Activated gamma-delta T cell treated with anti-CD3 and anti-CD28 coated beads, Interleukin-2, amount 50 U/mL, for 16 hours (primary cell): ENCODE measurements at places on chromosomes 11 and 22.

GRCh38 chr22:38867471-38868285 is 4.3 kb downstream of the CBX6 start:
- no peak for DNase-seq

- no peak for DNase-seq
Measured at GRCh38 chr22:30240541-30241417, 5.8 kb downstream of the LIF start.

DNA sequence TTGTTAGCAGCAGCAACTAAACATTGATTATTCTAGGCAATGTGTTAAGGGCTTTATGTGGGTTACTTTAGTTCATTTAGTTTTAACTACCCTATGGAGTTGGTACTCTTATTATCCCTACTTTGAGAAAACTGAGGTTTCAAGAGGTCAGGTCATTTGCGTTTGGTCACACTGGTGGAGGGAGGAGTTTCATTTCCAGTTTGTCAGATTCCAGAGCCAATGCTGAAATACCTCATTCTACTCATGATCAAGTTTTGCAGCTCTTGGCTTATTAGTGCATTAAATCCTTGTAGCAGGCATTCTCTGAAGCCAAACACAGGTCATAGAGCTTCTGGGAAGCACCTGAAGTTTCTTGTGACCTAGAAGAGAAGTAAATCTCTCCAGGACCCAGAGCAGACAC is 24.1 kb upstream of the POGLUT3 start:
- no peak for DNase-seq

DNA sequence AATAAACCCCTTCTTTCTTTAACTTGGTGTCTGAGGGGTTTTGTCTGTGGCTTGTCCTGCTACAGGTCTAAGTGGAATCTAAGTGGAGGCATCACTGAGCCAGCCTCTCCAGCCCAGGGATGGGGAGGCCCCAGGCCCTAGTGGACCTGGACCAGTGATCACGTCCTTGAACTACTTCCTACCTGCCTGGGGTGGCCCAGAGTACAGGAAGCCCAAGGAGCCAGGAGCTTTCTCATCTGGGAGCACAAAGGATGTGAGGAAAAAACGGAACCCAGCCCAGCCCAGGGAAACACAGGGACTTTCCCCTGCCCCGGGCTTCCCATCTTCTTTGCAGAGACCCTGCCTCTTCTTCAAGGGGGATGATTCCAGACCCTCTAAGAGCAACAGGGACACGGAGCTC is 3.5 kb upstream of the CD5 start:
- DNase-seq: no peak

DNA sequence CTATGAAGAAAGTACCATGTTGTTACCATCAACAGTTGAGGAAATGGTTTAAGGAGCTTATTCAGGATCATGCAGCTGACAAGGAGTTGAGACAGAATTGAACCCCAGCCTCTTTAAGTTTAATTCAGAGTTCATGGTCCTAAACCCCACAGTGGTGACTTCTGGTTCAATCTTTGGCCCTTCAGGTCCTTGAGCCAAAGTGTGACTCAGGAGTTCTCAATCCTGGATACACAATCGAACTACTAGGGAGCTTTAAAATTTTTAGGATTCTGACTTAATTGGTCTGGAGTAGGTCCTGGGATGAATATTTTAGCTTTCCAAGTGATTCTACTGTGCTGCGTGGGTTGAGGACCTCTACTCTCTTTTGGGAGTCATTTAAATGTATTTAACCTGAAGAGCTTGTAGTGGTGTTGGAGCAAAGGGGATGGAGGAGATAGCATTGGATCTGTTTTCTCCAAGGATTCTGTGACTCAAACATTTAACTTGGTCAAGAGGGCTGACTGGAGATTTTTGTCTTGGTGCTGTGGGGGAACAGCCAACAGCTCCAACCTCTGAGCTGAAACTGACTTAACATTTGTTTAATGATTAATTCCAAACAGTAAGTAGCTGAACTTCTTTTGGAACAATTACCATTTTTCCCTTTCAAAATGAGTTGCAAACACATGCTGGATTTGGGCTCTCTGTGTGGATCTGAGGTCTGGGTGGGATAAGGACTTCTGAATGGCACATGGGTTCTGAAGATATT is 80.1 kb downstream of the INSC start:
- no peak for DNase-seq

DNA sequence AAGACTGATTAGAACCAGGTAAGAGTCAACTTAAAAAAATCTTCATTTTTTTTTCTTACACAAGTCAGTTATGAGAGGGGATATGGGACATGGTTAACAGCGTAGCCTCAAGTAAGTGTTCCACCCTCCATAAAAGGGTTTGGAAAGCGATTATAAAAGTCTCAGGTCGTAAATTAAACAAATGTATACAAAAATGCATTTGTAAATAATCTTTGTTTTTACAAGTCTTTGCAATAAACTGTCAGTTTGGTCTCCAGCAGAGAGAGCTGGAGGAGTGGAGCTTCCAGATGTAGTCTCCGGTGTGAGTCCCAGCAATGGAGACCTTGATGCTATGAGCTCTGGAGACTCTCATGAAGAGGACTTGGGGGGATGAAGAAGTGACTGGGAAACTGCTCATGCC is 99.8 kb upstream of the TP53AIP1 start:
- DNase-seq: no peak

GRCh38 chr22:38944653-38945052 is 12.8 kb upstream of the APOBEC3A start:
- no peak for DNase-seq

- no peak for DNase-seq
Measured at GRCh38 chr11:69862331-69862771, 43.1 kb upstream of the FGF3 start.

GRCh38 chr11:36361472-36361871 is 65.4 kb downstream of the PRR5L start:
- DNase-seq: no peak

GRCh38 chr11:58573451-58574104 is 2.1 kb downstream of the LPXN start:
- DNase-seq: peak; percentile 50

- DNase-seq: no peak
Measured at GRCh38 chr22:19872779-19873137, 18.1 kb upstream of the GNB1L start.

DNA sequence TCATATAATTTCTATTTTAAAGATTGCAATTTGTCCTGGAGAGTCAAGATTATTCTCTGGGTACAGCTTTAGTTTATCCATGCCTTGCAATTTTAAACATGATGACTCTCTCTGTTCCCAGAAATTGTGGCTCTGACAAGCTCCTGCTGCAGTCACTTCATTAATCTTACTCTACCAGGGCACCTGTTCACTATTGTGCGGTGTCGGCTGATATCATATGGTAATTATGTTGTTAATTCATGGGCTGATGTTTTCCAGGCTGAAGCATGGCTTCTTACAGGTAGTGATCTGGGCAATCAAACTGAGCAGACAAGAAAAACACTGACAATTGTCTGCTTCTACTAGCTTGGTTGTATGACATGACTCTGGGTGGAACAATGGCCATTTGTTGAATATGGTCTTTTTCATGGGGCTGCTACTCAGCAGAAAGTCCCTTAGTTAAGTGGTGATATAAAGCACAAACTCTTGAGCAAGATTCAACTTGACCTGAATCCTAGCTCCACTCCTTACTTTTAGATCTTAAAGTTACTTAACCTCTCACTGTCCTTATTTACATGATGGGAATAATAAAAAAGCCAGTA is 230.7 kb downstream of the FAT3 start:
- DNase-seq: no peak

DNA sequence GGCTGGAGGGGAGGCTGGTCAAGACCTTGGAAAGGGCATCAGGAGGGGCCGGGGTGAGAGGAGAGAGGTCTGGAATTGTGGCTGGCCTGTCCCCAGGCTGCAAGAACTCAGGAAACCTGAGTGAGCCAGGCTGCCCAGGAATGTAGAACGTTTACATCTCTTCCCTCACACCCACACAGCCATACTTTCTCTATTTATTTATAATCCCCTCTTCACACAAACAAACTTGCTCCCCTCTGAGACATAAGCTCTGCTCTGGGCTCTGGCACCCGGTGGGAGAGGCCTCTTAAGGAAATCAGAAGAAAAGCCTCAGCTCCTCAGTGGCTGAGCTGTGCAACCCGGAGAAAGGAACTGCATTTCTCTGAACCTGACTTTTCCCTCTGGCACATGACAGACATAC is 5.5 kb downstream of the CHRDL2 start:
- no peak for DNase-seq

GRCh38 chr11:69700278-69701140 is 3.3 kb downstream of the FGF19 start:
- DNase-seq: no peak

DNA sequence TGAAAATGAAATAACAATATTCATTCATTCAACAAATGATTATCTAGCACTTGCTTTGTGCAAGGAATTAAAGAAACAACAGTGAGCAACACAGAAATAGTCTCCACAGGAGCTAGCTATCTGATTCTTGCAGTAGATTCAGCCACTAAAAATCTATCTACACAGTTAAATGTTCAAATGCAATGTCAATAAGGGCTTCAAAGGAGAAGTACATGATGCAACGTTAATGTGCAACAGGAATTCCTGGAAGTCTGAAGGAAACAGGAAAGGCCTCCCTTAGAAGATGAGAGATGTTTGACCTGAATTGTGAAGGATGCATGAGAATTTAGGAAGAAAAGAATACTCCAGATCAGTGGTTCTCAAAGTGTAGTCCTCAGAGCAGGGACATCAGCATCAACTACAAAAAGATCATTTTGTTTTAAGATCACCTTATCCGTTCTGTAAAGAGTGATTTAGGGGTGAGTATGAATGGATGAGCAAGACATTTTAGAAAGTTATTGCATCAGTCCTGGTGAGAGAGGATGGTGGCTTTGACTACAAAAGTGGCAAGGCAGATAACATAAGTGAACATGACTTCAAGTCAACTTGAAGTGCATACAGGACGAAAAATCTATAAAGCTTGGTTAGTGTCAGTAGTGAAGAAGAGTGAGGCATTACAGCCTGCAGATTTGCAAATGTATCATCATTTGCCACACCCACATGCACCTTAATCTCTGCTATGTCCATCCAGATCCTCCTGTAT is 96.0 kb downstream of the ETS1 start:
- no peak for DNase-seq

- DNase-seq: no peak
Measured at GRCh38 chr22:27240298-27241075, 561.1 kb downstream of the MN1 start.

DNA sequence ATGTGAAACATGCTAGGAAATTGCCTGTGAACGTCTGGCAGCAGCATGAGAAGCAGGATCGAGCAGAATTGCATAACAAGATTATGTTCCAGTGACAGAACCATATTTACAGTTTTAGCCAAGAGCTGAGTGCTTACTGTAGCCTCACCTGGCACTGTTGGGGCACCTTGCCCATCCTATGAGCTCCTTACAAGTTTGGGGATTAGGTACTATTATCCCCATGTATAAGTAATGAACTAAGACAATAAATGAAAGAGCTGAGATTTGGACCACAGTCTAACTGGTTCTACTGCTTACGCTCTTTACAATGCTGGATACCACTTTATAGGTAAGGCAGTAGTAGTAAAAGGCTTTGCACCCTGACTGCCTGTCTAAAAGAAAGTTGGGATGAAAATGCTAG is 17.1 kb upstream of the PATE1 start:
- DNase-seq: no peak

DNA sequence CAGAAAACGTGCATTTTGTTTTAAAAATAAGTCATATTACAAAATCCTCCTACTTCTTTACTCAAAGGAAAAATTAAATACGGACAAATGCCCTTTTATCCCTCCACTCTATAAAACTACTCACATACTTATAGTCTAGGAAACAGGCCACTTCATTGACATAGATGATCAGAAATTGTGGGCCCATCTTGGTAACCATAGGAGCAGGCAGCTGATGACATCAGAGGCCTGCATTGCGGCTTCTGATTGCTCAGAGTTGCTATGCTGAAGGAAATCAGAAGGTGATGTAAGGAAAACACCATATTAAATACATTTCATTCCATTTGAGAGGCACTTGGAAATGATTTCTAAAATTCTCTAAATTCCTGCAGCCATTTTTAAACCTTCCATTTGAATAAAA is 27.0 kb downstream of the FAM76B start:
- no peak for DNase-seq

DNA sequence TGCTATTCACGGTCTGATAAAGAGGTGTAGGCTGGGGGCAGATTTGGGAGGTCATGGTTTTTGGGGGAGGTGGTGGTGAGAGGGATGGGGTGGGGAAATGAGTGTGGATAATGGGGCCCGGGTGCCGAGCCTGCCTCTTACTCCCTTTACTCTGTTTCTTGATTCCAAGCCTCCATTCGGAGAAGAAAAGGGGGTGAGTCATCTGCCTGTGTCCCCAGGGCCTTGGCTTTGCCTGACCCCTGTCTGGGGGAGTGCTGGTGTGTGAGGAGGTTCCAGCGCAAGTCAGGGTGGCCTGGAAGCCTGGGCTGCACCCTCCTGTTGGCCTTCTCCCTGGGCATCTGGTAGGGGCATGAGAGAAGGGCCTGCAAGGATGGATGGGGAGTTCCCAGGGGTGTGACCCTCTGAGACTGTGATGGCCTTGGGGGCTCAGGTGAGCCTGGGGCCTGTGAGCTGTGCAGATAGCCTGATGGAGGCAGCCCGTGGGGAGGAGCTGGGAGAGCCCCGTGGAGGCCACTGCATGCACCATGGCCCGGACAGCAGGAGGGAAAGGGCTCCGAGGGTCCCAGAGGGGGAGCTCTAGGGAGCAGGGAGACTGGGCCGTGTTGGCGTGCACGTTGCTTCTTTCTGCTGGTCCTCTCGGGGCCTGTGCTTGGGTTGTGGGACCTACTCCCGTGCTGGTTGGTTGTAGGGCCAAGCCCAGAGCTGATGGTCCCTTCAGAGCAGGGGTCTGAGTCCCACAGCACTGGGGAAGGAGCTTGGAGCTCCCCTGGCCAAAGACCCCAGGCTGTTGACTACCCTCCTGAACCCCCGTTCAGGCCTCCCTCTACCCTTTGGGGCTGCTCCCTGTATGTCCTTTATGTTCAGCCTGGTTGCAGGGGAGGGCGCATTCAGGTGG is 26.3 kb upstream of the ACR start:
- no peak for DNase-seq

GRCh38 chr11:28965819-28966218 is 857.6 kb downstream of the METTL15 start:
- no peak for DNase-seq

DNA sequence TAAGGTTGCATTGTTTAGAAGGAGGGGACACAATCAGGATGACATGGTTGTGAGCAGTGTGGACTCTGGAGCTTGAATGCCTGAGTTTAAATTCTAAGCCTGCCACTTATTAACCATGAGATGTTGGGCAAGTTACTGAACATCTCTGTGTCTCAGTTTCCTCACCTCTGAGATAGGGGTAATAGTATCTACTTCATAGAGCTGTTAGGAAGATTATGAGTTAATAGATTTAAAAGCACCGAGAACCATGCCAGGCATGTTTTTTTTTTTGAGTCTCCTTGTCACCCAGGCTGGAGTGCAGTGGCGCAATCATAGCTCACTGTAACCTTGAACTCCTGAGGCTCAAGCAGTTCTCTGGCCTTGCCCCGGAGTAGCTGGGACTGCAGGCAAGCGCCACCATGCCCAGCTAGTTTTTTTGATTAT is 33.3 kb downstream of the ST14 start:
- no peak for DNase-seq
